NCI-H1092 (cell line): ENCODE measurements at places on chromosomes 7 and 10.

- no peak for DNase-seq
Observed at GRCh38 chr7:33854178-33854577, 51.2 kb upstream of the BMPER start.

GRCh38 chr7:158365267-158365666 lies 222.4 kb downstream of the PTPRN2 start:
- no peak for DNase-seq

- DNase-seq = no peak
Observed at GRCh38 chr10:119242186-119242585, 34.8 kb downstream of the GRK5 start.

DNA sequence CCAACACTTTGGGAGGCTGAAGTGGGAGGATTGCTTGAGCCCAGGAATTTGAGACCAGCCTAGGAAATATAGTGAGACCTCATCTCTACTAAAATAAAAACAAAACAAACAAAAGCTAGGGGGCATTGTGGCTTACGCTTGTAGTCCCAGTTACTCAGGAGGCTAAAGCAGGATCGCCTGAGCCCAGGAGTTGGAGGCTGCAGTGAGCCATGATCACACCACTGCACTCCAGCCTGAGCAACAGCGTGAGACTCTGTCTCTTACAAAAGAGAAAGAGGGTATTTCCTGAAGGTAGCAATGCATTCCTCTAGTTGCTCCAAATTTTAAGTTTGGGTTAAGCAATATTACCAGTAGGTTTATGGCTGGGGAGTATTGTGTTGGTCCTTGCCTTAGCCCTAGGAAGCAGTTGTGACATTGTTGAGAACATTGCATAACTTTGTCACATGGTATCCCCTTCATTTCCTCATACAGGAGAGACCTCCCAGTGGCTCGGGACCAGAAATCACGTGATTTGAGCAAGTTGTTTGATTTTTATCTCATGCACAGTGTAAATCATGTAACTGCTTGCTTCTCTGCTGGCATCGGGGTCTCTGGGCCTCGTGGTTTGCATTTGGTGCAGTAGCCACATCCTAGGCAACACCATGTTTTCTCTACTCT lies 23.3 kb upstream of the SMARCD3 start:
- no peak for DNase-seq

DNA sequence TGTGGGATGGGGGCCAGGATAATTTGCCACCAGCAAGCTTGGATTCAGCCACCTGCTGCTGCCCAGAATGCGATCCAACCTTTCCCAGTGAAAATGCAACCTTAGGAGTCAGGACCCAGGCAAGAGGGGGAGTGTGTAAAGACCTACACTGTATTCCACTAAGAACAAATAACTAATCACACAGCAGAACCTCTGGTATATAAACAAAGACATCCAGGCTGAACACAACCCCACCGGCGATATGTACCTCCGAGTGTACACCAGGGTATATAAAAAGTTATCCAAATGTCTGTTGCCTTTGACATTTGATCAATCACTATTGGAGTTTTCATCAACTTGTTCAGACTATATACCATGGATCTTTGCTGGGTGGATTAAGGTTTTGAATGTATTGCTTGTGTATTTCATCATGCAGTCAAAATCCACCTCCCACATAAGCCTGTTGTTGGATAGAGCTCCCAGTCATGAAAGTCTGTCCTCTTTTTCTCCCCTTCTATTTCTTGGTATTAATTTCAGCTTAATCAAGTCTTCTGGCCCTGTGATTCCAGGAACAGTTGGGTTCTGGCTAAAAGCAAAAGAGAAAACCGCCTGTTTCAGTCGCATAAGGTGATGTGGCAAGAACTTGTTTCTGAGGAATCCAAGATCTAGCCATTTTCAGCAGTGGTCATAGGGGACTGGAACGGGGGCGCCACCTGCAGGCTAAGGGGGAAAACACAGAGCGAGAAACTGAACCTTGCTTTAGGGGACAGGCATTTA lies 290.7 kb downstream of the CCDC3 start:
- DNase-seq = peak; percentile 47

- no peak for DNase-seq
Observed at GRCh38 chr7:17466216-17466615, 167.8 kb downstream of the AHR start.

DNA sequence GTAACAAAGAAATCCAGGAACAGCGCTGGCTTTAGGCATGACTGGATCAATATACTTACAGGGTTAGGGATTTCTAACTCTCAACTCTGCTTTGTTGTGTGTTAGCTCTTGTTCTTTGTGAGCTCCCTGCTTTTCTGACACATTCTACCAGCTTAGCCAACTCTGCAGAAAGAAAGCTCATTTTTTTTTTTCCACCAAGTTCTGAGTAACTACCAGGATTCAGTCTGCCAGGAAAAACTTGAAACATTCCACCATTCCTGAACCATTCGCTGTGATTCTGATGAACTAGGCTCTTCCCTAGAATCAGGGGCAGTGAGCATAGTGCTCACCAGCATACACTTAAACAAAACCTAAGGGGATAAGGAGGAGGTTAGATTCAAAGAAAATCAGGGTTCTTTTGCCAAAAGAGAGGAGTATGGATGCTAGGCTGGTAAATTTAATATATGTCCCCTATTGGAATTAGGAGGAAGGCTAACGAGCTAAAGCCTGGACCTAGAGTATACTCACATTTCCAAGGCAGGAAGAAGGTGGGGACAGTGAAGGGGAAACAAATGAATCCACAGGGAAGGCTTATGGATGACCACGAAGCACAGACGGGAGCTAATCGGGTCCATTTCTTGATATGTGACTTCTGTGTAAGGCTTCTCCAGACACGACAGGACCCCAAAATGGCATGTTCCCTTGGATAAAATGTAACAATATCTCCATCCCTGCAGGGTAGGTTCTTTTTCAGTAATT lies 183.4 kb downstream of the PRKG1 start:
- no peak for DNase-seq

- DNase-seq = no peak
Observed at GRCh38 chr10:63375859-63376258, 89.9 kb downstream of the JMJD1C start.

DNA sequence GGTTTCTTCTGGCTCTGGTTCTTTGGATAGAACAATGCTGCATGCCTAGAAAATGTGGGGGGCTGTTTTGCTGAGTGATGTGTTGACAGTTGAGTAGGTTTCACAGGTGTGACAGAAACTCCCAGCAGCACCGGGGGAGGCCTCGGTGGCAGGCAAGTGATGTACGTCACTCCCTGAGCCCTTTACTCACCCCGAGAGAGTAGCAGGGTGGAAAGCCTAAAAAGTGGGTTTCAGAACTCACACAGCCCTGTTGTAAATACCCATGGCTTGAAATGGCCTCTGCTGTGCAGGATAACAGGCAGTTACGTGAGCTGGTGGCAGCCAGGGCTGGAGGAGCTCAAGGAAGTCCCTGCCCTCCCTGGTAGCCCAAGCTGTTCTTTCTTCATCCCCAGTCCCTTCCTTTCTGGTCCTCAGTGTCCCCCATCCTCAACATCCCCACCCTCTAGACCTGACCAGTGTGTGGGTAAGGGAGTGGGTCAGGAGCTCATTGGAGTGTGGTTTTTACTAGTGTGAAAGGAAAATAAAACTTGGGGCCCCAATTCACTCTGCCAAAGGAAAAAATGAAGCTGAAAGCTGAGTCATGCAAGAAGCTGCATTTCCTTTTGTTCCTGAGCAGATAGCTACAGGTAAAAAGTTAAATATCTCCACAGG lies 258.1 kb downstream of the STK31 start:
- DNase-seq = no peak

DNA sequence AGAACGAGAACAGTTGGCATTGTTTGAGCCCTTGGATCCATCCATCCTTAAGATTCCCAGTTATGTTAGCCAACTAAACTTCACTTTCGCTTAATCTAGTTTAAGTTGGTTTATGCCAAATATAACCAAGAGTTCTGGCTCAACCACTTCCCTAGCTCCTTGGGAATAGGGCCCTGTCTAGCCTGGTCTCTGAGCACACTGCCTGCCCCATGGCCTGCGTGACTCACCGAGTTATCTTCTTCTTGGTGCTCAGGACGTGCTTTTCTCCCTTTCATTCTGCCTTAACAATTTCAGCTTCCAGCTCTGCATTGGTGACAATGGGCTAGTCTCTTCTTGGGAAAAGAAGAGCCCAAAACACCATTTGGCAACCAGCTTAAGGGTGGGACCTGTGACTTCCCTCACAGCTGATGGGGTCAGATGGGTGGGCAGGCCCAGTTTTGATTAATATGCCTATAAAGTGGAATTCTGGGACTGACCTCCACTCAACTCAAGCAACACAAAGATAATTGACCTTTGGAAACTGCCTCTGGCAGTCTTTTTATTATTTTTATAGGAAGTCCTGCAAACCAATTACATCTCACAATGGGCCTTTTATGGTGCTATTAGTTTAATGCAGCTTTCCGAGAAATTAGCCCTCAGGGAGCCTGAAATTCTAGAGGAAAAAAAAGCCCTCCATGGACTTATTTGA lies 126.4 kb downstream of the CFAP58 start:
- no peak for DNase-seq

- no peak for DNase-seq
Observed at GRCh38 chr10:78985973-78986818, 82.6 kb upstream of the ZMIZ1 start.

- DNase-seq = no peak
Observed at GRCh38 chr10:120613180-120613579, 156.2 kb downstream of the PLPP4 start.

- DNase-seq = no peak
Observed at GRCh38 chr10:91190876-91191583, 29.4 kb upstream of the PCGF5 start.

DNA sequence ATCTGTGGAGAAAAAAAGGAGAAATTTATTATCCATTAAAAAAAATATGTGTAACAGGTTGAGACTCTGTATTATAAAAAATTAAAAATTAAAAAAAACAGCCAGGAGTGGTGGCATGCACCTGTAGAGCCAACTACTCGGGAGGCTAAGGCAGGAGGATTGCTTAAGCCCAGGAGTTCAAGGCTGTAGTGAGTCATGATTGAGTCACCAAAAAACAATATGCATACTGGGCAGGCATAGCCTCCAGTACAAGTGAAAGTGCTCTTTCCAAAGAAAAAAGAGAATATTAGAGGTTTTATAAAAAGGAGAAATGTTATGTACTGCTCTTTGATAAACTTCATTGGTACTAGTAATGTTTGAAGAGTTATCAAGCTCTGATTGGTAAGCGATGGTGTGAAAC lies 647.1 kb upstream of the ZWINT start:
- no peak for DNase-seq

DNA sequence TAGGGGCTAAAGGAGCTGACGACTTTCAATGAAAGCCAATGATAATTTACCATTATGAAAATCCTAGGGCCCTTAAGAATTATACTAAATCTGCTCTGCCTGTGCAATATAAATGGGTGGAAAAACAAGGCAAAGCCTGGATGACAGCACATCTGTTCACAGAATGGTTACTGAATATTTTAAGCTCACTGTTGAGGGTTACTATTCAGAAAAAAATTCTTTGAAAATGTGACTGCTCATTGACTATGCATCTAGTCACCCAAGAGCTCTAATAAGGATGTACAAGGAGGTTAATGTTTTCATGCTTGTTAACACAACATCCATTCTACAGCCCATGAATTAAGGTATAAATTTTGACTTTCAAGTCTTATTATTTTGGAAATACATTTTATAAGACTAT lies 8.9 kb downstream of the DKK1 start:
- DNase-seq = no peak

DNA sequence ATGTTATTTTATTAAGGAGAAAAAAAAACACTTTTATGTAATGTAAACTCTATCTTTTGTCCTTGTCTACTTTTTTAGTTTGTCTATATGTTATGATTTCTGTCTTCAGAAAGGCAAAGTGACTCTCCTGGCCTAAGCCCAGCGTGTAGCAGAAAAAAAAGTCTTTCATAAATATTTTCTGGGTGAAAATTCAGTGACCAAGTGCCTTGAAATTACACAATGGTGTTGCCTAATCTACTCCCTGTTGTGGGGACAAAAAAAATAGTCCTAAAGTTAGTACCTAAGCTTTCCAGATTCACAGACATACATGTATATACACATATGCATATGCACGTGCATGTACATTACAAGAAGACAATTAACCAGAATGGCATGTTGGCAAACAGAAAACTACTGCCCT lies 1257.8 kb upstream of the SORCS1 start:
- DNase-seq = no peak

- DNase-seq = no peak
Observed at GRCh38 chr10:47173929-47174442, 126.0 kb upstream of the GDF10 start.
